Activated naive CD4-positive, alpha-beta T cell treated with Interleukin-2 at 50 U/mL for 16 hours (primary cell): ENCODE measurements at places on chromosomes 6 and 20.

DNA sequence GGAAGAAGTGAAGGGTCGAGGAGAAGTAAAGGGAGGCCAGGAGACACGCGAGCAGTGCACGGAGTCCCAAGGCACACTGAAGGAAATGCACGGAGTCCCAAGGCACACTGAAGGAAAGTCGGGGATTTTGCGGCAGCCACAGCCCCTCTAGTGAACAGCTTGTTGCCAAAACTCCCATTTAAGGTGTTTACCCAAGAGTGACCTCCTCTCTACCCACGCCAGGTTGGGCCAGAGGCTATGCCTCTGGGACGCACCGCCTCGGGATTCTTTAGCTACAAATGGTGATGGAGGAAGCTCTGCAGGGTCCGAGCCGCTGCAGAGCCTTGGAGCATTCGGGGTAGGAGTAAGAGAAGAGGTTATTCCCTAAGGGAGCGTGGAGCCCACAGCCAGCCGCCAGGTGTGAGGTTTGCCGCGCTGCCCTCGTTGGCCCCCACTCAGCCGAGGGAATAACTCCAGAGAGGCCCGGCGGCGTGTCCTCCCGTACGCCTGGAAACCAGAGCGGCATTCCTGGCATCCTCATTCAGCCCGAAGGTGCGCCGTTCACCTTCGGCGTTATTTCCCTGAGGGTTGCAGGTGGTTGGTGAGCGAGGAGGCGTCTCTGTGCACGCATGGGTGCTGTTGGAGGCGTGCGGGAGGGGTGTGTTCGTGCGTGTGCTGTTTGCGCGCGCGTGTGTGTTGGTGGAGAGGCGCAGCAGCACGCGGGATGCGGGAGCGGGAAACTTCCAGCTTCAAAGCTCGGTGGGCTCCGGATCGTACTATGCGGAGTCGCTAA lies 3.4 kb upstream of the MAFB start:
- DNase-seq, result no peak

GRCh38 chr20:10665791-10666190 lies 8.0 kb downstream of the JAG1 start:
- DNase-seq, result no peak

GRCh38 chr20:32333181-32333987 lies 24.7 kb upstream of the ASXL1 start:
- peak; percentile 61 for DNase-seq

- no peak for DNase-seq
These were observed 23.6 kb downstream of the DDX43 start for GRCh38 chr6:73418081-73418741.

GRCh38 chr6:5294392-5295211 lies 33.3 kb downstream of the FARS2 start:
- DNase-seq, result no peak

- DNase-seq, result no peak
These were observed 379.7 kb upstream of the PTCHD4 start for GRCh38 chr6:48490658-48491057.

GRCh38 chr20:10856237-10857015 lies 182.6 kb upstream of the JAG1 start:
- no peak for DNase-seq

DNA sequence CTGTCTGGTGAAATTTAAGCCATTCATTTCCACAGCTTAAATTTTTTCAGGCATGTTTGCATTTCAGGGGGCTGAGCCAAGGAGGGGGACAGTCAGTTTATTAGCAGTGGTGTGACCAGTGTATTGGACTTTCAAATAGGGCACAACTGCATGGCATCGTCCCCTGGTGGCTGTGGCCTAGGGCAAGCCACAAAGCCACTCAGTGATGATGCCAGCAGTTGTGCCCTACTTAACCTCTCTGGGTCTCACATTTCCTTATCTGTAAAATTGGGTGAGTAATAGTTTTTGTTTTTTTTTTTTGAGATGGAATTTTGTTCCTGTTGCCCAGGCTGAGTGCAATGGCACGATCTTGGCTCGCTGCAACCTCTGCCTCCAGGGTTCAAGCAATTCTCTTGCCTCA lies 48.0 kb downstream of the CDC5L start:
- no peak for DNase-seq

- DNase-seq, result peak; percentile 55
These were observed 169.7 kb downstream of the ATXN1 start for GRCh38 chr6:16591396-16592222.

DNA sequence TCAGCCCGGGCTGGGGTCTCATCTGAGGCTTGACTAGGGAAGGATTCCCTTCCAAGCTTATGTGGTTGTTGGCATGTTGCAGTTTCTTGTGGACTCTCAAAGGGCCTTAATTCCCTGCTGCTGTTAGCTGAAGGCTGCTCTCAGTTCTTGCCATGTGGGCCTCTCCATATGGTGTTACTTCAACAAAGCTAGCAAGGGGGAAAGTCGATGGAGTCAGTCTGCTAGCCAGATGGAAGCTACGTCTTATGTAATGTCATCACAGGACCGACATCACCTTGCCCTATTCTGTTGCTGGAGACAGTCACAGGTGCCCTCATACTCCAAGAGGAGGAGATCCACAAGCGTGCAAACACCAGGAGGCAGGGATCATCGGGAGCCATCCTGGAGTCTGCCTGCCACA lies 43.3 kb upstream of the ARMC2 start:
- no peak for DNase-seq

DNA sequence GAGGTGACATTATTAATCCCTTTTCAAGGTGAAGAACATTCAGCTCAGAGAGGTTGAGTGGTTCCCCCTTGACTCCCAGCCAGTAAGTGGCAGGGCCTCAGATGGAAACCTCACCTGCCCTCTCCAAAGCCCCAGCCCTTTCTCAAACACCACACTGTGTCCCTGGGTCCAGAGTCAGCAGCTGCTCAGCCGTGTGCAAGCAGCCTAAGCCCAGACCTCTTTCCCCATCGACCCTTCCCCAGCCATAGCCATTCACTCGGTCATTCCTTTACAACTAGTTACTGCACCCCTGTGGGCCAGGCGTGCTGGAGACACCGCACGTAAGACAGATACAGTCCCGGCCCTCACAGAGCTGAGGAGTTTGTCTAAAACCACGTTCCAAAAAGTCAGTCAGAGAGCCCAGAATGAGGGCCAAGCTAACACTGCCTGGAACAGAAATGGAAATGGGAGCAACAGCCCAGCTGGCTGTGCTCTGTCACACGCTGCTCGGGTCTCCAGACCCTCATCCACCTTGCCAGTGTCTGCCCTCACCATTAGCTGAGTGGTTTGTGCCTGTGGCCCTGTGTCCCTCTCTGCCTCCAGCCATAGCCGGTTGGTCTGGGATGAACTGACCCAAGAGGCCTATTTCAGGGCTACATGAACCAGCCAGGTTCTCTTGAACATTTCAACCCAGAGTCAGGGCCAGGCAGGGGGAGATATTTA lies 29.6 kb downstream of the ZC3H12D start:
- DNase-seq, result no peak

DNA sequence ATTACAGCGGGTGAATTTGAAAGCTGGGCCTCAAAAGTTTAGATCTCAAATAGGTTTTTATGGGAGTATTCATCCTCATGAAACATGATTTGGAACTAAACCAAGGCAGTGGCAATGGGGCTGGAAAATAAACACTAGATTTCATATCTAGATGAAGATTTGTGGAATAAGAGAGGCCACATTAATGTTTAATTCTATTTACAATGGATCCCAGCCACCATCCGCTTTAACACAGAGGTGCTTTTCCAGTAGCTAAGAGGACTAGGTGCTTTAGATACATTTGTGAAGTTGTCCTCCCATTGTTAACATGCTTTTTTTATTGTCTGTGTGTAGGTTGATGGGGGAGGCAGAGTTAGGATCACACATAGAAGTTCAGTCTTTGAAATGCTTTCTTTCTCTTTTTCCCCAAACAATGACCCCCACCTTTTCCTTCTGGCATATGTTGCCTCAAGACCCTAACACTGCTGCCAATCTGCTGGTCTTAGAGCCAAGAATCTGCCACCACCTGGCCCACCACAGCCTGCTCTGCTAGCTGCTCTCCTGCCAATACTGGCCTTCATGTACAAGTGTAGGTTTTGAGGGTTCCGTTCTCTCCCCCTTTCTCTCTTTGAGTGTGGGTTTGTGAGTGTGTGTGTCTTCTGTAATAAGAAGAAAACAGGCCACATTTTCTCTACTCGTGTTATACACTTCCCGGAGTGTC lies 27.8 kb upstream of the GFRAL start:
- DNase-seq, result no peak

DNA sequence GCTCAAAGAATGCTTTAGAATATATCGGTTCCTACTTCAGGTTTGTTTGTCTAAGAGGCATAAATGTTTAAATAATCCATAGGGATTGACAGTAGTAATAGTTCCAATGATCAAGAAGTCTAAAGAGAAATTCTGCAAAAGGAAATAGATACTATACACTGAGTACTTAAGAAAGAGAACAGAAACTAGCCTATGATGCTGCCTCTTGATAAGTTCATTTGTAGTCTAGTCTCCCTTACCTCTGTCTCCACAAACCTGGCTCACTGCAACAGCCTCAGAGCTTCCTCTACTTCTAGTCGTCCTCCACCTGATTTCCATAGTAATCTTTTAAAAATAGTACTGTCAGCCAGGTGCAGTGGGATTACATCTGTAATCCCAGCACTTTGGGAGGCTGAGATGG lies 511.8 kb downstream of the LMBRD1 start:
- DNase-seq, result no peak

GRCh38 chr6:153405931-153406330 lies 274.8 kb upstream of the RGS17 start:
- DNase-seq, result no peak

GRCh38 chr6:107345393-107345792 lies 114.0 kb downstream of the PDSS2 start:
- no peak for DNase-seq

- no peak for DNase-seq
These were observed 21.7 kb upstream of the BHLHE23 start for GRCh38 chr20:63028461-63028921.
